ENCODE measurements at places on chromosomes 1 and 21. TPM values are rescaled to one million over a fixed set of nuclear protein-coding genes. Genes with fewer than 3 reads are reported as not detected.

DNA sequence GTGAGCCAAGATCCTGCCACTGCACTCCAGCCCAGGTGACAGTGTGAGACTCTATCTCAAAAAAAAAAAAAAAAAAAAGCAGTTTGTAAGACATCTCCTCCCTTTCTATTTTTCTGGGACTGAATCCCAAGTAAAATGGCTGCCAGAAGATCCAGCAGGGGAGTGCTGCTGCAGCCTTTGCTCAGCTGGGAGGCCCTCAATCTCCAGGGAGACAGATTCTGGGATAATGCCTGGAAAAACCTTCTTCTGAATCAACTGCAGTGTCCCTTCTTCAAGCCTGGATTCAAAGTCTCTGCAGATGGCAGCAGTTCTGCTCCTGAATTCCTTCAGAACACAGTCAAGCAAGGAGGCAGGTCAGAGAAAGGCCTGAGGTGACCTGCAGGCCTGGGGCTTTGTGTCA is 191.0 kb upstream of the NRIP1 start:
- DNase-seq = no peak

- DNase-seq = no peak
Measured at GRCh38 chr1:63866084-63866483, 92.3 kb downstream of the ROR1 start.

DNA sequence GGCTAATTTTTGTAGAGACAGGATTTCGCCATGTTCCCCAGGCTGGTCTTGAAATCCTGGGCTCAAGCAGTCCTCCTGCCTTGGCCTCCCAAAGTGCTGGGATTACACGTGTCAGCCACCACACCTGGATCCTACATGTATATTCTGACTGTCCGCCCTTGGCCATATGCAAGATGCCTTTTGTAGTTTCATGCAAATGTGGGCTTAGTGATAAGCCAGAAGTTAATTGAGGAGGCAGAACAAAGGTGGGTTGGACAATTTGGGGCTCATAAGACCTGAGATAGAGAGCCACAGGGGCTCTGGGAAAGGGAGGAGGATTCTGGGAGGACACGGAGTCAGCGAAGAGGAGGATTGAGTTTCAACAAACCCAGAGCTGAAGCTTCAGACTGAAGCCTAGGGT is 24.9 kb downstream of the ALPL start:
- no peak for DNase-seq

DNA sequence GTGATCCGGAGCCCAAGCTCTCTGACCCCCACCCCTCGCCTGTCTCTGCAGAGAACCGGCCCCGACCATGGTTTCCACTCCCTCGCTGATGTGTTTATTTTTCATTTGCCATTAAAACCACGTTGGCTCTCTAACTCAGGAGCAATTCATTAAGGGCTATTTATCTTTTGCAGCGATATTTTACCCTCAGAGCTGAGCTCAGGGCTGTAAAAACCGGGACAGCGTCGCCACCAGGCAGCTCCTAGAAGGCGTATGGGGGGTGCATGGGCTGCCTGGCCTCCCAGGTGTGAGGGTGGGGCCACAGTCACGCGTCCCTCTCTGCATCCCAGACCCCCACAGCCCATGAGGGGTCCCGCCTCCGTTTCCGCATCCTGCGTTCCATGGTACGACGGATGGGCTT is 71.4 kb downstream of the PRDM16 start:
- DNase-seq = no peak

The C2CD2 gene
- 5.2 TPM for total RNA-seq
